ENCODE measurements at places on chromosomes 2 and 18.

DNA sequence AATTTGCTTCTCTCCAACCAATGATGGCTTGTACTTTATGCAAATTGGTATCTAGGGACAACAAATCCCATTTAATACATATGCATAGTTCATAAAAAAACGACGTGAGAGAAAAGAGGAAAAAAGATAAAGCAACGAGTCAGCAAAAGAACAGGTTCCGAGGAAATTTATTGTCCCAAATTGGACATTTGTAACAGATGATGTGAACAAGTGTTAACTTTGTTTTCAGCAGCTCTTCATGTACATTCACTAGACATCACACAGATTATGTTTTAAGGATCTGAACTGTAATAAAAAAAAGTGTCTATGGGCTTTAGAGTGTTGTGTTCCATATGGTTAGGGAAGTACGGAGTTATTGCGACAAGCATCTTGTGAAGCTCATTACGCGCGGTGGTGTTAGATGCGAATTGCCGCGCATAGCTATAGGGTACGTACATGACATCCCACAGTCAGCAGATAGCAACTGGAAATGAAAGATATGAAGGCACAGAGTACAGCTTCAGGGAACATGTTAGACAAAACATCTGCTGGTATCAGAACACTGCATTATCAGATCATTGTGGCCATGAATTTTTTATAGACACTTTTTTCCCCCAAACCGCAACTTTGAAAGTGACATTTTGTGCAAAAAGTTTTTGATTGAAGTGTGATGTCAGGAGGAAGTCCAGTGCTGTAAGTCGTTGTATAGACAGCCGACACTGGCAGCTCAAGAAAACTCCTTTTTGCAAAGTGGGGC, 1073.1 kb upstream of the FANCL start:
- no peak overlapping the region for H3K4me3 ChIP-seq
- H3K4me1 ChIP-seq = no peaks in the 10 kb centered on the region
- no peaks in the 10 kb centered on the region for H3K27me3 ChIP-seq
- DNase-seq = no peak
- no peaks in the 10 kb centered on the region for H3K36me3 ChIP-seq

DNA sequence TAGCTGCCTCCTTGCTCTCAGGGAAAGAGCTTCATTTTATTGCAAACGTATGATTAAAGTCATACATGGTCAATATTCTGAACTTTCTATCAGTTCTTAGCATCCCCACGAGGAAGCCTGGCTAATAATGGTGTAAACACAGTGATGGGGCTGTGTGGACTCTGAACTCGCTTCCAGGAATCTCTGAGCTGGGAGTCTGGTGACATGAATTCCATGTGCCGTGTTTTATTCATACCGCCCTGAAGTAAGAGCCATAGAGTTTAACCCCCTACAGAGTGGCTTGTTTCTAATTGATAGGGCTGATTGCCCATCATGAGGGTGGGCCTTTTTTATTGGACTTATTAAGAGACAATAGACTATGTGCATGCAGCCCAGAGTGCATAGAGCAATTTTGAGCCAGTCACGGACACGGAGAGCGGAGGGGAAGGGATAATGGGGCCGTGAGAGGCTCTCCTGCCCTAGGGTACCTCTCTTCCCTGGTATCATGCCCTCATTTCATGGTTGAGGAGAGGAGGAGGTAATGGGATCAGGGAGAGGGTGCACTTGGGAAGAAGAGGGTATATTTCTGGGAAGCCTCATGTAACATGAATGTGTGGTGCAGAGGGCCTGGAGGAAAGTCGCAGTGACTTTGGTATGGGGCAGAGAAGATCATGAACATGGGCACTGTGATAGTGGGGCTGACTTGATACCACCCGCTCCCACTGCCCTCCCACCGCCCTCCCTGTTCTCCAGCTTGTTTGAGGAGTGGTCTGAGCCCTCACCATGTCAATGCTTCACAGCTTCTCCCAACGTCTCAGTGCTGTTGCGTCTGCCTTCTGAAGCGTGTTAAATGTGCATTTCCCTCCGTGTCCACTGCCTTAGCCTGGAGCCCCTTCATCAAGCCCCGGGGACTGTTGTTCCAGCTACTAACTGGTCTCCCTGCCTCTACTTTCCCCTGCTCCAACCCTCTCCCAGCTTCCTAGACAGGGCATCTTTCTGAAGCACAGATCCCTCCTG, 73.2 kb downstream of the IL1R2 start:
- H3K4me1 ChIP-seq = peaks cover 70% of the 10 kb centered on the region
- no peaks in the 10 kb centered on the region for H3K27me3 ChIP-seq
- peak overlapping the region; percentile 99 for H3K27ac ChIP-seq
- DNase-seq = no peak
- peak overlapping the region; percentile 32 for H3K4me3 ChIP-seq
- no peaks in the 10 kb centered on the region for H3K36me3 ChIP-seq

- peaks cover 38% of the 10 kb centered on the region for H3K36me3 ChIP-seq
- no peak overlapping the region for H3K27ac ChIP-seq
- H3K4me1 ChIP-seq = peaks cover 21% of the 10 kb centered on the region
- no peaks in the 10 kb centered on the region for H3K27me3 ChIP-seq
- DNase-seq = no peak
These were observed 8.3 kb downstream of the MAT2A start for GRCh38 chr2:85547089-85547858.

GRCh38 chr18:32372381-32373061, 98.2 kb downstream of the GAREM1 start:
- peaks cover 10% of the 10 kb centered on the region for H3K4me1 ChIP-seq
- DNase-seq = no peak
- H3K36me3 ChIP-seq = no peaks in the 10 kb centered on the region
- H3K4me3 ChIP-seq = no peak overlapping the region

- H3K4me1 ChIP-seq = peaks cover 14% of the 10 kb centered on the region
- no peaks in the 10 kb centered on the region for H3K27me3 ChIP-seq
These were observed 8.3 kb downstream of the TM4SF20 start for GRCh38 chr2:227370791-227371312.

DNA sequence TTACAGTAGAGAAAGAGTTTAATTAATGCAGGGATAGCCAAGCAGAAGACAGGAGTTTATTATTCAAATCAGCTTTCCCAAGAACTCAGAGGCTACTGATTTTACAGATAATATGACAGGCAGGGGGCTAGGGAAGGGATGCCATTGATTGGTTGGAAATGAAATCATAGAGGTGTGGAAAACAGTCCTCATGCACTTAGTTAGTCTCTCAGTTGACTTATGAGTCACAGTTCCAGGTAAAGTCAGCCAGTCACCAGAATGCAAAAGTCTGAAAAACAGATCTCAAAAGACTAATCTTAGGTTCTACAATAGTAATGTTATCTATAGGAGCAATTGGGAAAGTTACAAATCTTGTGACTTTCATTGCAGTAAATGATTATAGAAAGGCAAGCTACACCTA, 676.4 kb upstream of the CHAC2 start:
- no peaks in the 10 kb centered on the region for H3K4me1 ChIP-seq
- H3K4me3 ChIP-seq = no peak overlapping the region
- no peak overlapping the region for H3K27ac ChIP-seq
- no peaks in the 10 kb centered on the region for H3K36me3 ChIP-seq
- DNase-seq = no peak
- no peaks in the 10 kb centered on the region for H3K27me3 ChIP-seq

DNA sequence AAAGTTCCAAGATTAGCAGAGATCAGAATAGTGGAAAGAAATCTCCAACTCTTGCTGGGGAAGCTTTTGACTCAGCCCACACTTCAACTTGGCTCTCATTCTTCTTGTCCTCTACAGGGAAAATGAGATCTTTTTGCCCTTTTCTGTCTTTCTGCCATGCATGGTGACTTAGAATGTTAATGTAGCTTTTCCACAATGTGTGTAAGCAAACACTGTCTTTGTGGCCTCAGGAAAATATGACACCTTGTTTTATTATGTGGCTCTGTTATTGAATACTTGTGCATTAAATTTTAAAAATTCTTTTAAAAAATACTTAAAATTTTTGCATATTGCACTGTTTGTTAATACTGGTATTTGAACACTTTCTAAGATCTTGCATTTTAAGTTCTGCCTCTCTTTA, 65.4 kb upstream of the WDR75 start:
- no peaks in the 10 kb centered on the region for H3K27me3 ChIP-seq
- H3K27ac ChIP-seq = no peak overlapping the region
- H3K4me1 ChIP-seq = peaks cover 53% of the 10 kb centered on the region
- no peaks in the 10 kb centered on the region for H3K36me3 ChIP-seq

DNA sequence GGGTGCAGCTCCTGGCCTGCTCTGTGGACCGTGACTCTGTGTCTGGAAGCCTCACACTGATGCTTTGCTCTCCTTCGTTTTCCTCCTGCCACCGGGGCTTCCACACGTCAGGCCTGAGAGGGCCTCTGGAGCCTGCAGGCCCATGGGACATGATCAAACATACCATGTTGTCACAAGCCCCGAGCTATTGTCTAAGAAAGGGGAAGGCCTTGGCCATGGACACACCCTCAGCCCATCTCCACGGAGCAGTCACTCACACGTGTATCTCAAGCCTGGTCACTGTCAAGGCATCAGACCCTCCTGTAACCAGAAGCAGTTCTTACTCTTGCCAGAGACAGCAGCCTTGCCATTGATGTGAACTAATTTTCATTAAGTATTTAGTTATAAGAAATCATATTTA, 814.1 kb upstream of the SALL3 start:
- H3K4me1 ChIP-seq = no peaks in the 10 kb centered on the region
- H3K27ac ChIP-seq = no peak overlapping the region
- no peak for DNase-seq
- no peak overlapping the region for H3K4me3 ChIP-seq
- H3K27me3 ChIP-seq = no peaks in the 10 kb centered on the region
- H3K36me3 ChIP-seq = no peaks in the 10 kb centered on the region
